ENCODE measurements at places on chromosomes 11 and 22. TPM values are rescaled to one million over a fixed set of nuclear protein-coding genes. Genes with fewer than 3 reads are reported as not detected.

GRCh38 chr11:20610825-20611224, 11.4 kb downstream of the SLC6A5 start:
- no peak for DNase-seq

The EHF gene
- polyA plus RNA-seq, result not detected

The NCF4 gene
- 0.39 TPM for polyA plus RNA-seq

DNA sequence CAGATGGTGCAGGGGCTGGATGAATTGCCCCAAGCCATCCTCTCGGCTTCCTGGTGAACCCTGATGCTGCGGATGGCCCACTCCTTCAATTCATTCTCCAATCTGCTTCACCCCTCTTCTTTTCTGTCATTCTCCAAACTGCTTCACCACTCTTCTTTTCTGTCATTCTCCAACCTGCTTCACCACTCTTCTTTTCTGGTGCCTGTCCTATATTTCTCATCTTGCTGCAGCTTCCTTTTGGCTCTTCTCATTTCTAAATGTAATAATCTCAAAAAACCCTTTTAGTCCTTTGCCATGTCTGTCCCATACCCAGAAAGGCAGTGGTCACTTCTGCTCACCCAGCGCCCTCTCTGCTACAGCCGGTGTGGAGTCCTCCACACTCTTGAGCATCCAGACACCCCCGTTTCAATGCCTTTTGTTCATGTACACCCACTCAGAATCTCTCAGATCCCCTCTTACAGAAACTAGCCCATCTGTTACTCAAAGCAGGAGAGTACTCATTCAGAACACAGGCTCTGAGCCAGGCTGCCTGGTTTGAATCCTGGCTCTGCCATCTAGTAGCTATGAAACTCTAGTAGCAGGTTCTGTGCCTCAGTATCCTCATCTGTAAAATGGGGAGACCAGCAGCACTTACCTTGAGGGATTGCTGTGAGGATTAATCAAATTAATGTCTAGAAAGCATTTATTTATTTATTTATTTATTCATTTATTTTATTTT, 14.9 kb downstream of the SERPIND1 start:
- no peak for DNase-seq

GRCh38 chr11:80778432-80778831, 1337.6 kb upstream of the TENM4 start:
- DNase-seq, result no peak

The KMT5B gene
- polyA plus RNA-seq, result 31.5 TPM

The HOATZ gene
- polyA plus RNA-seq, result not detected

DNA sequence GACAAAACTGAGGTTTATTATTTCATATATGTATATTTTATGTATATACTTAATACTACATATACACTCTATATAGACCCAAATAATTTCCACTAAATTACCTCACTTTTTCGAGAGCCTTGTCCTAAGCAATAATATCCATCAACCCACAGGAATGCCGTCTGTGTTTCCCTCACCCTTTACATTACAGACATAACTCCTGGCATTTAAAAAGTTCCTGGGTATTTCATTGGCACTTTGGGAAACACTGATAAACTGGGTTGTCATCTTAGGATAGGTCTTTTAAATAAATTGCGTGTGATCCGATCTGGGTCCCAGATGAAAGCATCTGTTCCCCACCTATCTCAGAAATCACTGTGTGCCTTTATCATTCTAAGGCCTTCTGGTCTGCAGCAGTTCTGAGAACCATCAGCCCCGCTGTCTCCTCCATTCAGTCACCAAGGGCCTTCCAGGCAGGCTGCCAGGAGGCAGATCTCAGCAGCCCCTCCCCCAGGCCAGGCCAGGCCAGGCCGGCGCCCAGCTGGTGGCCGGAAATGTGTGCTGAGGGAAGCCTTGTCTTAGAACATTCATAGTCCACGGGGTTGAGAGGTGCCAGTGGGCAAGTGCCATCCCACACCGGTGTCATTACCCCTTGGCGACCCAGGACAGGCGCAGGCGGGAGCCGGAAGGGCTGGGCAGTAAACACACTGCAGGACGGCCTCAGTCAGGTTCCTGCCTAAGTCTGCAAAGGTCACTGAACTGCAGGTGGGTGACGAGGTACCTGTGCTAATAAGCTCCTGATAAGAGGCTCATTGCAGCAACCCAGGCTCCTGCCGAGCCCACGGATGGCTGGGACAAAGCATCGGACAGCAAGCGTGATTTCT, 3.3 kb downstream of the FGF19 start:
- DNase-seq, result no peak

DNA sequence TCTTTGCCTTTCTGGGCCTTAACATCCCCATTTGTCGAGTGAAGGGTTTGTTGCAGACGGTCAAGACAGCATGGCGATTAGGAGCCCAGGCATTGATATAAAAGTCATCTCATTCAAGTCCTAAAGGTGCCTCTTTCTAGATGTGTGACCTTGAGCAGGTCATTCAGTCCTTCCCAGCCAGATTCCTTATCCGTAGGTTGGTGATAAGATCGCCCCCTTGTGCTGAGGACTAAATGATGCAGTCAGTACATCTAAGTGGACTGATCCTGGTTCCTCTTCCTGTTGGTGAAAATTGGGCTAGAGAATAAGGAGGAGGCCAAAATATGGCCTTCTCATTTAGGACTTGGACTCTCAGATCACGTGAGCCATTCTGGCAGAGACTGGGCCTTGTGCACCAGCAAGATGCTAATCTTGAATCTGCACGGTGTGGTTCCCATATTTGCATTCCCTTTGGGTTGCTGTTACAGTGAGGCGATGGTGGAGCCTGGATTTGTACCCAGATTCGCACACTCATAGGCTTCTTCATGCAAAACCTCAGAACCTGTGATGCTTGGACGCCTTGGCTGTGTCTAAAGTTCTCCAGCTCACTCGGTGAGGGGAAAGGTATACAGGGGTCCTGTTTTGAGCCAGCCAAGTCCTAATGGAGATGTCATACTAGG, 156.8 kb downstream of the MYO18B start:
- no peak for DNase-seq

DNA sequence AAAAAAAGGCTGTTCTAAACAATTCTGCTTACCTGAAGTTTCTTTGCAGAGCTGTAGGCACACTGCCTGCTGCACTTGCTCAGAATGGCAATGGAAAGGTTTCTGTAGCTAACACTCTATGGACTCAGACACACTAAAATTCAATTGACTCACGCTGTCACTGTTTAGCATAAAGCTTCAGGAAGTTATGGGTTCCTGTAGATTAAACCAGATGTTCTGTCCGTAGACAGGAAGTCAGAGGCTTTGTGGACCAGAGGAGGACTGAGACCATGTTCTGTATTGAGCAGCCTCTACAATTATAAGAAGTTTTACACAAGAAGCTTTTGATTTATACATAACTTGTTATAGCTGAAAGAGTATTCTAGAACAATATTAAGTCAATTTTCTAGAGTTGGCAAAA, 70.4 kb downstream of the GLYATL1 start:
- DNase-seq, result no peak

DNA sequence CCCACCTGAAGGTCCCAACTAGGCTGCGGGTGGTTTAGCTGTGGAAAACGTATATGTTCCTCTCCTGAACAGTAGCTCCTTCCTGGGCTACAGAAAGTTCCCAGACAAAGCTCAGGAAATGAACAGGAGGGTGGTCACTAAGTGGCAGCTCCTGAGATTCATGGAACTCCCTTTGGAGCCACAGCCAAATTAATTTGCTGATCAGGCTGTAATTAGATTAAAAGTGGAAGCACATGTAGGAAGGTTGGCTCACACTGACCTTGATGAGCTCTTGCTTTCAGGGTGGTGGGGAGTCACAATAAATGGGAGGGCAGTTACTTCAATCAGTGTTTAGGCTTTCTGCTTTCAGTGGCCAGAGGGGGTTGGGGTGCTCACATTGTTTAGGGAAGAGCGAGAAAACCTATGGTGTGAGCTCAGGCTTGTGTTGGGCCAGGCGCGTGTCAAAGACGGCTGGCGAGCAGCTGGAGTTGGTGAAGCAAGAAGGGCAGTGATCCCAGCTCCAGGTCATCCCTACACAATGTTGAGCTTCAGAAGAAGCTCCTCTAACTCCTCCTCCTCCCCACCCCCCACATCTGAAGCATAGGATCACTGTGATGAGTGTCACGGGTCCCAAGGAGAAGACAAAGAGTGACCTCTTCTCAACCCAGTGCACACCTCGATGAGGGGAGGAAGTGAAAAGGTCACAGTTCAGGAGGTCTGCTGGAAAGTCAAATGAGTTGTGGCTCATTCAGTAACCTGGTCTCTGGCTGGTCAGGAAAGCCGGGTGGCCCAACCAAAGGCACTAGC, 42.5 kb downstream of the CLPB start:
- DNase-seq, result no peak

DNA sequence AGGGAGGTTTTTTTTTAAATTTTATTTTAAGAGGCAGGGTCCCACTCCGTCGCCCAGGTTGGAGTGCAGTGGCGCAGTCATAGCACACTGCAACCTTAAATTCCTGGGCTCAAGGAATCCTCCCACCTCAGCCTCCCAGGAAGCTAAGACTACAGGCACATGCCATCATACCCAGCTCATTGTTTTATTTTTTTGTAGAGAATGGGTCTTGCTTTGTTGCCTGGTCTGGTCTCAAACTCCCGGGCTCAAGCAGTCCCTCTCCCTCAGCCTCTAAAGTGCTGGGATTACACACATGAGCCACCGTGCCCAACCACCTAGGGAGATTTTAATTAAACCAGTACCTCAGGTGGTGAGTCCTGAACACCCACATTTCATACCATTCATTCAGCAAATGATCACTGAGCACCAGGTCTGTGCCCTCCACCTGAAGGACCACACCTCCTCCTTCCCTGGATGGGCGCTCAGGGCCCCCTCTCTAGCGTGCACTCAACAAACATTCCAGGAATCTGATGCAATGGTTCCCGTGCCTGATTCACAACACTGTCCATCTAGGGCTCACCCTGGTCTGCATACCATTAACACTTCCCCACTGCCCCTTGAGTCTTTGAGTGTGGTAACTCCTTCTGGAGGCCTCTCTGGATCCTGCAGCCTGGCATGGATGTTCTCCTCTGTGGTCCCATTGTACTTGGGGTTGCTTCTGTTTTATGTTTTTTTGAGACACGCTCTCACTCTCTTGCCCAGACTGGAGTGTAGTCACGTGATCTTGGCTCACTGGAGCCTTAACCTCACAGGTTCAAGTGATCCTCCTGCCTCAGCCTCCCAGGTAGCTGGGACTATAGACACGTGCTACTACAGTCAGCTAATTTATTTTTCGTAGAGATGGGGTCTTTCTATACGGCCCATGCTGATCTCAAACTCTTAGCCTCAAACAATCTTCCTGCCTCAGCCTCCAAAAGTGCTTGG, 9.6 kb upstream of the MYH9 start:
- DNase-seq, result no peak

DNA sequence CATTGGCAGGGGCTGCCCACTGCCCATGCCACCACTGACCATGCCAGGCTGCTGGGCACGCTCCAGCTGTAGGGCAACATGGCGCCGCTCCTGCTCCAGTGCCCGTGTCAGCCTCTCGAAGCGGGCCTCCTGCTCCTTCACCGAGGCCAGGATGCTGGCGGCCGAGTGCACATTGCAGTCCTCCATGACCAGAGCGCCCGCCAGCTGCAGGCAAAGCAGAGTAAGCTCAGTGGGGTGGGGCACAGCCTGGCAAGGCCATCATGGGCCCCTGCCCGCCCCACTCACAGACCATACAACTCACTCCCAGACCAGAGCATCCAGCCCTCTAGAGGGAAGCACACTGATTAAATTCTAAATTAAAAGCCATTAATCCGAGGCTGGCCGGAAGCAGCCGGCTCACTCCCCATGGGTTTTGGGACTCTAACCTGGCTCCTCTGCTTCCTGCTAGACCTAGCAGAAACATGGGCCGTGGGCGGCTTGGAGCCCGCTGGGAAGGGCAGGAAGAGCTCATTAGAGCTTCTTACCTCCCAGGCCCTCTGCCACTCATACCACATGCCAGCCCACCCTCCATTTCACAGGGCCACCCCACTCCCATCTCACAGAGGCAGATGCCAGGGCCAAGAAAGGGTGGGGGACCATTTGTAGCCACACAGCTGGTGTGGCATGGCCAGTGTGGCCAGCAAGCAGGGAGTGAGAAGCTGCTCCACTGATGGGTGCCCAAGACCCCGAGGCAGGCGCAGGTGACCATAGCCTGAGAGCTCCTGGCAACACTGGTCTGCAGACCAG, 25.8 kb downstream of the ARVCF start:
- no peak for DNase-seq

The UBQLNL gene
- not detected for polyA plus RNA-seq

DNA sequence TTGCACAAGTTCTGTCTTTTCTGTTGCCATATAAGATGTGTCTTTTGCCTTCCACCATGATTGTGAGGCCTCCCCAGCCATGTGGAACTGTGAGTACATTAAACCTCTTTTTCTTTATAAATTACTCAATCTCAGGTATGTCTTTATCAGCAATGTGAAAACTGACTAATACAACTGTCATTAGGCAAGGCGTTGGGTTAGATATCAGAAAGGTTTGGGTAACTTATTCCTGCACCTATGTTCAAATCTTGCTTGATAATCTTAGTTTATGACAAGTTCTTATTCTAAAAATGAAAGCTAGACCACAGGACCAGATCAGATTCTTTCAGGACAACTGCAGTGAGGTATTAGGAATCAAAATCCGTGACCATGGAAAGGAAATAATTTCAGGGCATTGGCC, 160.6 kb upstream of the BDNF start:
- DNase-seq, result no peak

The BATF2 gene
- polyA plus RNA-seq, result not detected

DNA sequence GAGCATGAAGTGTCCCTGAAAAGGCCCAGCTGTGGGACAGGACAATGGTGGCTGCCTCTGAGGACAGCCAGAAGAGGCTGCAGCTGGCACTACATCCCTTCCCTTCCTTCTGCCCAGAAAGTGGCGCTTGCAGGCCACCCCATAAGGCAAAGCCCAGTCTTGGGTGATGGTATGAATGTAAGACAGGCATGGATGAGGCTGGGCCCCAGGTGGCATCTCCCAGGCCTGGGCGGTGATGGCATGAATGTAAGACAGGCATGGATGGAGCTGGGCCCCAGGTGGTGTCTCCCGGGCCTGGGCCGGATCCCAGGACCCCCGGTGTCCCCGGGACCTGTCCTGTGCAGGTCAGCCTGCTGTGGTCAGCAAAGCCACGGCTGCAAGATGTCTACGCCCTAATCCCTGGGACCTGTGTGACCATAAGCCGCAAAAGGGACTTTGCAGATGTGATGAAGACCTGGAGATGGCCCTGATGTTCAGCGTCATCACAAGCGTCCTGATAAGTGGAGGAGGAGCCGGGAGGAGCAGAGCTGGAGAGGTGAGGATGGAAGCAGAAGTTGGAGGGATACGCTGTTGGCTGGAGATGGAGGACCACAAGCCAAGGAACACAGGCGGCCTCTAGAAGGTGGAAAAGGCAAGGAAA, 181.1 kb downstream of the CTTN start:
- DNase-seq, result peak; percentile 48

GRCh38 chr11:2138068-2138430, 1.1 kb downstream of the IGF2 start:
- no peak for DNase-seq

The OR52I2 gene
- polyA plus RNA-seq, result not detected

- no peak for DNase-seq
These were observed 12.1 kb downstream of the TAF1D start for GRCh38 chr11:93729129-93729616.

The TMEM151A gene
- not detected for polyA plus RNA-seq

- no peak for DNase-seq
These were observed 565.0 kb upstream of the CNTN5 start for GRCh38 chr11:98455500-98456307.

Measured in naive thymus-derived CD8-positive, alpha-beta T cell (primary cell).